ENCODE measurements at places on chromosomes 1 and 21.

GRCh38 chr1:19754482-19754881 is 45.2 kb downstream of the TMCO4 start:
- no peak for DNase-seq

GRCh38 chr1:202599669-202600431 is 110.4 kb downstream of the SYT2 start:
- no peak for DNase-seq

DNA sequence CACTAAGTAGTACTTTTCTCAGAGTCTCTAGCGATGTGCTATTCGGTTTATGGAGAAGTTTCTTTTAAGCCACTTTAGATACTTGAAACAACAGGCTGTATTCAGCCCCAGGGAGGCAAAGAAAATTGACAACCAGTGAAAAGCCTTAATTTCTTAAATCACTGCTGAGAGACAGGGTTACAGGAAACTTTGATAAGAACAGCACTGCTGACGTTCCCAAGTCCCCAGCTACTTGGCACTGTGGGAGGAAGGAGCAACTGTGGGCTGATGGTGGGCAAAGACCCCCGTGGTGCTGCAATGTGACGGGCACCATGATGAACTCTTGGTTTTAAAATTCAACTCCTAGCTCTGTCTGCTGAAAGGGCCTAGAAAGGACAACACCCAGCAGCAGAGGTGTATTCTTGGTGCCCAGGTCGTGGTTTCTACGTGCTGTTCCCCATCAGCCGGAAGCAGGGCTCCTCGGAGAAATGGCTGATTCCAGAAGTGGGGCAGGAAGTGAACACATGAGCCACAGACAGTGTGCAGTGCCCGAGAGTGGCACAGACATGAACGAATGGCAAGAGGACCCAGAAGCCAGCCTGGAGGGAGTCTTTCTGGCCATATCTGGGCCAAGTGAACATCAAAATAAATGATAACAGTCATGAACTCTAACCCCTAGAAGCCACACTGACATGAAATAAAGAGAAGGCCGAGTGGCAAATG is 5.3 kb downstream of the PTTG1IP start:
- peak; percentile 61 for DNase-seq

GRCh38 chr1:180101411-180101810 is 53.3 kb upstream of the QSOX1 start:
- DNase-seq: no peak

DNA sequence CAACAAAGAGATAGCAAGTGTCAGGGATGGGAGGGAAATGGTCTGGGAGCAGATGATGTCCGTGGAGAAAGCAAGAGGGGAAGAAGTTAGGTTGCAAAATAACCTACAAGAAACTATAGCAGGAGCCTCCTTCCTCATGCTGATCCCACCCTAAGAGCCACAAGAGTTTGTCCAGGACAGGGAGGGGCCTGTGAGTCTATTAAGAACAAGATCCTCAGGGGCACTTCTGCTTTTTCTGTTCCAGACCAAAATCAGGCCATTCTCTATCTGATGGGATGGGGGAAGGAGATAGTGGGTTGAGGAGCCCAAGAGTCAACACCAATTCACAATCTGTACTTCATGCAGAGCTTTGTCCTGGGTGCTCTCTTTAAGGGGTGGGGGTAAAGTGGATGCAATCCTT is 7.7 kb upstream of the ATP1A4 start:
- DNase-seq: no peak

DNA sequence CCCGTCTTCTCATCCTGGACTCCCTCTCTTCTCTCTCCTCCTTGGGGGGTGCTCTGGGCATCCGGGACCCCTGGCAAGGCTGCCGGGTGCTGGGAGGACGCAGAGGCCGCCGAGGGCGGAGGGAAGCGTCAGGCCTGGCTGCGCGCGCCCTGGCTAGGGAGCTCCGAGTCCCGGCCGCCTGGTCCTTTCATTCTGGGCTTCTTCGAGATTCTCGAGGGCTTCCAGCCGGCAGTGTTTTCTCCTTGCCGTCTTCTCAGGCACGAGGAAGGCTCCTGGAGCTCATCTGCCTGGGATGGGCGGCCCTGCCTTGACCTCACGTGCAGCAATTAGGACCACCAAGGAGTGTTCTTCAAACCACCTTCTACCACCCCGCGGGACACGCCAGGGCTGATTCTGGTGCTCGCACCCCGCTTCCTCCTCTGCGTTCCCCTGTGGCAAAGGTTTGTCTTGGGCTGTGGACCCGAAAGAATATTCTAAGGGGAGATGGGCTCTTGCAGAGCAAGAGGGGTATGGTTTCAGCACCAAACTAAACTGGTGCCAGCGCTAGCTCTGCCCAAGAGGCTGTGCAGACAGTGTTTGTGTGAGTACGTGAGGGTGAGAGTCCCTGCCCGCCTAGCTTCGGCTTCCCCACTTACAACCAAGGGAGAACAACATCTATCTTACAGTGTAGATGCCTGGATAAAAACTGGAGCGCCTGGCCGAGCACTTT is 36.5 kb downstream of the PIK3CD start:
- DNase-seq: no peak

GRCh38 chr1:56397811-56398231 is 181.5 kb downstream of the PLPP3 start:
- DNase-seq: no peak

DNA sequence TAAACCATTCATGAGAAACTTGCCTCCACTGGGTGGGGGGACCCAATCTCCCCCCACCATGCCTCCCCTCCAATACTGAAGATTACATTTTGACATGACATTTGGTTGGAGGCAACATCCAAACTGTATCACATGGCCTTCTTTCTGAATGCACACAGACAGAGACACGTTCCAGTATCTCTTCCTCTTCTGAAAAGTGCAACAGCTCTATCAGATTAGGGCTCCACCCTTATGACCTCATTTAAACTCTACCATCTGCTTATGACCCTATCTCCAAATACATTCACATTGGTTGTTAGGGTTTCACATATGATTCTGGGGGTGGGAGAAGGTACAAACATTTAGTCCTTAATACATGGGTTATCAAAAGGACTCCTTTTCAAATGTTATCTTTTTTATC is 481.8 kb upstream of the NFIA start:
- no peak for DNase-seq

GRCh38 chr1:9612871-9613624 is 24.3 kb downstream of the TMEM201 start:
- no peak for DNase-seq

GRCh38 chr1:202671399-202671798 is 38.9 kb downstream of the SYT2 start:
- no peak for DNase-seq

DNA sequence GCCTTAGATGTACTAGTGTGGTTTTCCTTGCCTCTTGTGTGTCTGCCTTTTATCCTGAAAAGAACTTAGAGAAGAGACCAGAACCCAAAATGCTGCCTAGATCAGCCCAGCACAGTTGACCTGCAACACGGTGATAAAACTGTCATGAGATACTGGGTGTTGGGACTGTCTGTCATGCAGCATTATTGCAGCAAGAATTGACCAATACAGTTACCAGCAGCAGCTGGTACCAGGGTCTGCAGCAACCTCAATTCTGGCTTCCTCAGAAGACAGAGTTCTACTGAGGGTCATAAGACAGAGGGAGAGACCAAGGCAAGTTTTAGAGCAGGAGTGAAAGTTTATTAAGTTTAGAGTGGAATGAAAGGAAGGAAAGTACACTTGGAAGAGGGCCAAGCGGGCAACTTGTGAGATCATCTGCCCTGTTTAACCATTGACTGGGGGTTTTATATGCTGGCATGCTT is 182.0 kb downstream of the DYRK1A start:
- DNase-seq: no peak

DNA sequence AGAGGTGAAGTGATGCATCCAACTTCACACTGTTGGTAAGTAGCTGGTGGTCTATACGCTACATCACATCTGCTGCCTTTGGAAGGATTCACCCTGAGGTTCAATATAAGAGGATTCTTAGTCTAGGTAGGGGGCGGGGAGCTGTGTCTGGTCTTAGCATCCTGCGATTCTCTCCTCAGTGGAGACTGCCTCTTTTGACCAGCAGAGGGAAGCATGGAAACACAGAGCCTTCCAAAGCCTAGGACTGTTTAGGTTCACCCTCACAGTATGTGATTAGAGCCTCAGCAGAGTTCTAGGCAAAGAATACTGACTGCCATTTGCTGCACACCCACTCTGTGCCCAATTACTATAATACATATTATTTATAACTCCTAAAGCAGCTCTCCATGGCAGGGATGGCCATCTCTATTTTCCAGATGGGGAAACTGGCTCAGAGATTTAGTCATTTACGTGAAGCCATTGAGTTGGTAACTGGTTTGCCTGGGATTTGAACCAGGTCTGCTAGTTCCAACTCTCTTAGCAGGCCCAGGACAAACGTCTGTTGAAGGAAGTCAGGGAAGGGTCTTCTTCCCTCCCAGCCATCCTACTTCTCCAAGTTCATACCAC is 28.9 kb upstream of the EFCAB14 start:
- no peak for DNase-seq
